Activated naive CD4-positive, alpha-beta T cell treated with Interleukin-2 at 50 U/mL for 16 hours (primary cell): ENCODE measurements at places on chromosomes 4 and X.

DNA sequence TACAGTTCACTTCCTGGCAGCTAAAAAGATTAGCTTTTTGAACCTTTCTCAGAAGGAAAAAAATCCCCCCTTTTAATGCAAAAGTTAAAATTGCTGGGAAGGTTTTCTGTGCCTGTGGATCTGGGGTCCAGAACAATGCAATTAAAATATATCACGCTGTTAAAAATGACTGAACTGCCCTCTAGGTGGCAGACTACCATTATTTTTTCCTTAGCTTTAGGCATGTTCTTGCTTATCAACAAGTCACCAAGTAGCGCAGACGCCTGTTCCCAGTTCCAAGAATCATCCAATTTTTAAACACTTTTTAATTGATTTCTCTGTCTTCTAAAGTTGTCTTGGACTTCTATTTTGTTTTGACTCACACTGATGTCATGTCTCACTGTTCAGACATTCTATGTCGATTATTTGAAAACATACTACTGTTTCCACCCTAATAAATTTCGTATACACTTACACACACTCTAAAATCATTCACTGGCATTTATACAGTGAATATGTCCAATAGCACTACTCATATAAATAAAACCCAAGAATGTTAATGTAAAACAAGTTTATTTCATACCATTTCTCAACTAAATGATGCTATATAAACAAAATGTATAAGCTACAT lies 661.6 kb downstream of the RAPGEF2 start:
- no peak for DNase-seq

- no peak for DNase-seq
Observed at GRCh38 chr4:149161247-149161646, 654.4 kb downstream of the IQCM start.

GRCh38 chr4:80334568-80334967 lies 962 bp upstream of the CFAP299 start:
- no peak for DNase-seq

DNA sequence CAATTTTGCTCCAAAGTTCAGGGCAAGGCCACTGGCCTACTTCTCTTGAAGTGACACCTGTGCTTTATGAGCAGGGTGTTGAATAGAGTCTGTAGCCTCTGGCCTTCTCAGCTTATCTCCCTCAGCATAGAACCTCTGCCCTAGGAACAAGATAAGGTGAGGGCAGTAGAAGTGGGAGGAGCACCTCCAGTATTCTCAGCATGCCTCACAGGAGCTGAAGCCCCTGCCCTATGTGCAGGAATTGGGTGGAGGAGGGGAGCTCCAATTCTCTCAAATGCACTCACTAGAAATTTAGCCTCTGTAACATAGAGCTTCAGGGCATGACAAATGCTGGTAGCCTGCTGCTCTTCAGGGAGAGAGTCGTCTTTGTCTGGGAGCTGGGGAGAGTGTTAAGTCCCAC lies 479.3 kb downstream of the IL1RAPL1 start:
- no peak for DNase-seq

- no peak for DNase-seq
Observed at GRCh38 chr4:188722911-188723310, 583.7 kb downstream of the TRIML1 start.

DNA sequence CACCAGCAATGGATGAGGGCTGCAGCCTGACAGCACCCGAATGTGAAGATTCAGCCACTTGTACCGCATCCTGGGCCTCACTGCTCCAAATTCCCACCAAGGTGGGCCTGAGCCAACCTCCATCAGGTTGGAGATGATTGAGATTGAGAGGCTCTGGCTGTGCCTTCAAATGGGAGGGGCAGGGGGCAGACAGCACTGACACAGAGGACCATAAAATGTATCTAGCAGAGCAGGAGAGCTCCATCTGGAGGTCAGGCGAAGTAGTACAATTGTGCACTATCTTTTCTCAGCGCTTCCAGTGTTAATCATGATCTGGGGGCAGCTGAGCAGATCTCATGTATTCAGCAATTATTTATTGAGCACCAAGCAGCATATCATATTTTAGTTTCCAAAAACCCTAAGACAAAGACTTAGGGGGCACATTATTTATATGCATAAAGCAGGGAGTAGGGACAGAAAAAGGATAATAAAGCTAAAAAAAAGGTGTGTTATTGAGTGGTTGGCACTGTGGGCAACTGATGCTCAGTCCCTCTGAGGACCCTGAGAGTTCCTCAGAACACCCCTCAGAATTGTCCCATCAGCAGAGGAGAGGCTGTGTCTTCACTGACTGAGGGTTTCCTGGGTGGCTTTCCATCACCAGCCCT lies 31.6 kb upstream of the C1QTNF7 start:
- peak; percentile 45 for DNase-seq

DNA sequence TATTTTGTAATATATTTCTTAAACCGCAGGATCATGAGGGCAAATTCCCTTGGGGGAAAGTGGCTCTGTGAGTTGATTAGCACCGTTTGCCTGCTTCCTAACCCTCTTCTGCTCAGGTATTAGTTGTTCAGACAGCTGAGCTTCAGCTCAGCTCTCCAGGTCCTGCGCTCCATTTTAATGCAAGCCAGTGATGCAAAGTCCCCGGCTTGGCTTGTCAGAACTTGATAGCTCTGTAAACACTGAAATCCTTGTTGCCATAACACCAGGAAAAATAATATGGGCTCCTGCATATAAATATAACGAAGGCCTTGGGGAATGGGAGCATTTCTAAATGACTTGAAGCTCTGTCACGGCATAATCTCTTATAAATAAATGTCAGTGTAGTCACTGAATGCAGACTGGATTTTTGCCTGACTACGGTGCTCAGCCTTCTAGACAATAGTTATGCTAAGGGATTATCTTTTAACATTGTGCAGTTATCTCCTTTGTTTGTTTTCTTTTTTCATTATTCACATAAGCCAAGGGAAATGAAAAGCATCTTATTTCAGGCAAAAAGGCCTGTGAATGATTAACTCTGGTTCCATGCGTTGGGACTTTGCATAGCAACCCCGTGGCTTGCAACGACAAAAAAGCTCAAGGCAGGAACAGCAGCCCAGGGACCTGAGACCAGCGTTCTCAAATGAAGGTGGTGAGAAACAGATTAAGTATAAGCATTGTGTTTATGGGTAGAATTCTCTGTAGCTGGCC lies 253.2 kb downstream of the SPRY1 start:
- DNase-seq, result no peak
